ENCODE measurements at places on chromosomes 5 and 9.

DNA sequence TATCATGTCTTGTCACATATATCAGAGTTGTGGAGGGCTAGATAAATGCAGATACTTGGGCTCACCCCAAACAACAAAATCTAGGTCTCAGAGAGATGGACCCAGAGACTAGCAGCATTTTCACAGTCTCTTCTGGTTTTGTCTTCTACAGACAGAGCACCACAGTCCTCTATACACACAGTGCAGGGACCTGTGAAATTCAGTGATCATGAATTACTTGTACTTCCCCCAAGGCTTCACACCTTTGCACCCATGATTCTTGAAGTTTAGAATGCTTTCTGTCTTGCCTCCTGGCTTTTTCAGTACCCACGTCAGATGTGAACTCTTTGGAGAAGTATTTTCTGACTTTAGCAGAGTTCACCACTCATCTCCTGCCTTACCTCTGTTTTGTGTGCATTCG, 371.5 kb upstream of the PRR16 start:
- DNase-seq: no peak

DNA sequence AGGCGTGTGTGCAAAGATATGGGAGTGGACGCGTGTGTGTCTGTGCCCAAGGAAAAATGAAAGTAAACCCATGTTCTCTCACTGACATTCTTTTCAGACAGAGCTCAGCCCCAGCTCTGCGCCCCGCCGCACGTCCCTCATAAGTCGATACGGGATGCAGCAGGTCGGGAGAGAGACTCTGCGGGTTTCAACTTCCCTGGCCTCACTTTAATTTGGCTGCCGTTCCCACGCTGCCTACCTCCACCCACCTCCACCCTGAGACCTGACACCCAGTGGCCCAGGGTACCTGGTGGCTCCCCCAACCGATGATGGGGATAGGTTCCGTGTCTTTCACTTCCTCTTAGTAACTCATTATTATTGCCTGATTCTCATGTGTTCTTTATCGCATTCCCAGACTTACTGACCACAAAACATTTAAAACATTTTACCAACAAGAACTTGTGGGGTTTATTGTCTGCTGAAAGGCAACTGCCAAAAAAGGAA, 19.4 kb downstream of the LHX2 start:
- no peak for DNase-seq

GRCh38 chr9:126664900-126665643, 51.3 kb downstream of the LMX1B start:
- DNase-seq: no peak

GRCh38 chr9:111678293-111678692, 16.9 kb downstream of the GNG10 start:
- no peak for DNase-seq

DNA sequence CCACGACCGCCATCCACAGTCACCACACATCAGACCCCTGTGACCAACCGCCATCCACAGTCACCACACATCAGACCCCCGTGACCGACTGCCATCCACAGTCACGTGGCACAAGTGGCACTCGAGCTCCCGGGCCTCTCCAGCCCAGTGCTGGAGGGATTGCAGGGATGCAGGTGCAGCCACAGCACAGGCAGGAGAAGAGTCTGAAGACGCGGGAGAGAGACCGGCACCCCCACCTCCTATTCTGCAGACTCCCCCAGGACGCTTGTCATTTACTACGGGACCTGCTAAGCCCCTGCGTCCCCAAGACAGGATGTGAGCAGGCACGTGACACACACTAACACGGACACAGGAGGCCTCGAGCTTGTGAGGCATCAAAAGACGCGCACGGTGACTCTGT, 21.1 kb downstream of the TERT start:
- DNase-seq: no peak

GRCh38 chr9:134730011-134730760, 88.6 kb downstream of the COL5A1 start:
- no peak for DNase-seq

DNA sequence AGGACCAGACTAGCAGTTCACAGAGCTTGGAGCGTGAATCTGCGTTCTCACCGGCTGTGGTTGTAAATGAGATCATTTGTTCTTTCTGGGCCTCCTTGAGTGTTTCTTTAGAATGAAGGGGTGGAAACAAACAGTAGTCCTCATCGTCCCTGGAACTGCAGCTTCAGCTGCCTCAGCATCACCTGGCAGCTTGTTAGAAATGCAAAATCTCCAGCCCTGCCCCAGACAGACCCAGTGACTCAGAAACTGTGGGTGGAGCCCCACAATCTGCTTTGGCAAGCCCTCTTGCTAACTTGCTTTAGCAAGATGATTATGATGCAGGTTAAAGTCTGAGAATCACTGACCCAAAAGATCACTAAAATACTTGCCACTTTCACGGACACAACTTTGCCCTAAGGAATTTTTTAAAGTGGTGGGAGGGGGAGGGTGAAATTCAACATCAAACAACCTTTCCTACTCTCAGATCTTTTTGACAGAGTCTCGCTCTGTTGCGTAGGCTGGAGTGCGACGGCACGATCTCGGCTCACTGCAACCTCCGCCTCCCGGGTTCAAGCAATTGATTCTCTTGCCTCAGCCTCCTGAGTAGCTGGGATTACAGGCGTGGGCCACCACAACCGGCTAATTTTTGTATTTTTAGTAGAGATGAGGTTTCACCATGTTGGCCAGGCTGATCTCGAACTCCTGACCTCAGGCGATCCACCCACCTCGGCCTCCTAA, 86.0 kb downstream of the BRINP1 start:
- DNase-seq: no peak
